ENCODE measurements at places on chromosomes 16 and 17. TPM values are rescaled to one million over a fixed set of nuclear protein-coding genes. Genes with fewer than 3 reads are reported as not detected.

DNA sequence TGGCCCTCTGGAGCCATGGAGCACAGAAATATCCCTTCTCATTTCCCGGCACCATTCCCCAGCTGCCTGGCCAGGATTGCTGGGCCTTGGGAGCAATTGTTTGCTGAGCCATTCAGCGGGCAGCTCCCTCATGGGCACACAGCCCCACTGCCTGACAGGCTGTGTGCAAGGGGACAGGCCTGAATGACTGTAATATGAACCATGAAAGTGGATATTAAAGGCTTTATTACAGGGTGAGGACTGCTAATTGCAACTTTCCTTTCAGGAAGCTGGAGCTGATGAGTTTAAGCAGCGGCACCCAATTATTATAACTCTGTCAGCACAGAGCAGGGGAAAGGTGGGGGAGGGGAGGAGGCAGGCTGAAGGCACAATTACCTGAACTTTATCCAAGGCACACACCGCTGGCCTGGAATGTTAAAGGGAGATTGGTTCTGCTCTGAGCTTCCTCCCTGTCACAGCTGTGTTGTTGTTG is 159.8 kb upstream of the SDK2 start:
- no peak for DNase-seq

- no peak for DNase-seq
These were observed 131.5 kb upstream of the RCVRN start for GRCh38 chr17:10036511-10037061.

ZNF469 gene
- 0.30 TPM for polyA plus RNA-seq

GRCh38 chr17:50699410-50699809 is 8.3 kb downstream of the ANKRD40 start:
- DNase-seq = no peak

DNA sequence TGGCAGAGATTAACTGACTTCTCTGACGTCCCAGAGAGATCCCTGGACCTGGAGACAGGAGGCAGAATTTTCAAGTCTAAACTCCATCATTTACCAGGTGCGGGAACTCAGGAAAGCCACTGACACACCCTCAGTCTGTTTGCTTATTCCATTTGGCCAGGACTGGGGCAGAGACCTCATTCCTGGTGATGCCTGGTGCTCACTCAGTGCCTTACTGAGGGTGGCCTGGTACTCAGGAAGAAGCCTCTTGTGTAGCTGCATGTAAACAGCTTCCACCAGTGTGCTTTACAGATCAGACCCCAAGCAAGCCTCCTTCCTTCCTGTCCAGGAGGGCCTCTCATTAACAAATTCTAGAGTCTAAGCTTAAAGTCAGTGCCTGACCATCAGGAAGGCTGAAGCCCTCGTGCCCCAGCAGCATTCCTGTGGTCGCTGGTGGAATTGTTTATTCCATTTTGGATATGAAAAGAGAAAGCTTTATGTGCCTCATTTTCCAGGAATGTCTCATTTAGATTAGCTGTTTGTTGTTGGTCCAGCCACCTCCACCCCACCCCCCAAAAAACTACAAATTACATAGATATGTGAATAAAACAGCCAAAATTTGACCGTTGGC is 236.1 kb upstream of the CDH5 start:
- DNase-seq = no peak

- DNase-seq = no peak
These were observed 24.6 kb upstream of the LRRC75A start for GRCh38 chr17:16516594-16517051.

SLC4A1 gene
- 0.09 TPM for polyA plus RNA-seq

DNA sequence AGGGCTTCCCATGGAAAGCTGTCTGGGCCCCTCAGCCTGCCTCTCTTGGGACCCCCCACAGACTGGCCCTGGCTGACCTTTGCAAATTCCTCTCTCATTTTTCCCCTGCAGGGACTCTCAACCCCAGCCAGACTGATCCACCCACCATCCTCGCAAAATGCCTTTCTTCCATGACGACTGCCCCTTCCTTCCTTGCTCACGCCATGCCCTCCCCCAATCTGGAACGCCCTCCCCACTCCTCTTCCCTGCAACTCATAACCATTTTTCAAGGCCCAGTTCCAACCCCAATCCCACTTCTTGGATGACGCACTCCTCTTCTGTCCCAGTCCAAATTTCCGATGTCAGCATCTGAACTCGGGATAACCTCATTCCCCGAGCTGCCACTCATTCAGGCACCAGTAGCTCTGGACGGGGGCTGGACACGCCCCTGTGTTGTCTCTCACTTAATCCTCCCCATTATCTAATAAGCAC is 1.3 kb upstream of the DNAI2 start:
- DNase-seq = no peak

DNA sequence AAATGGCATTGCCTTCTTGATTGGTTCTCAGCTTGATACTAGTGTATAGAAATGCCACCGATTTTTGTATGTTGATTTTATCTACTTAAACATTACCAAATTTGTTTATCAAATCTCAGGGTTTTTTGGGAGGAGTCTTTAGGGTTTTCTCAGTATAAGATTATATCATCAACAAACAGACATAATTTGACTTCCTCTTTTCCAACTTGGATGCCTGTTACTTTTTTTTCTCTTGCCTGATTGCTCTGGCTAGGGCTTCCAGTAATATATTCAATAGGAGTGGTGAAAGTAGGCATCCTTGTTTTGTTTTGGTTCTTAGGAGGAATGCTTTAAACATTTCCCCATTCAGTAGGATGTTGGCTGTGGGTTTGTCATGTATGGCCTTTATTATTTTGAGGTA is 29.1 kb downstream of the EFCAB13 start:
- DNase-seq = no peak

GRCh38 chr17:74361230-74362068 is at the start of gene BTBD17:
TSS of gene BTBD17 (minus strand) at chr17:74361868. CDS start at chr17:74361819, 49 bp downstream.
- no peak for DNase-seq

ABCC6 gene
- 1.6 TPM for polyA plus RNA-seq

DNA sequence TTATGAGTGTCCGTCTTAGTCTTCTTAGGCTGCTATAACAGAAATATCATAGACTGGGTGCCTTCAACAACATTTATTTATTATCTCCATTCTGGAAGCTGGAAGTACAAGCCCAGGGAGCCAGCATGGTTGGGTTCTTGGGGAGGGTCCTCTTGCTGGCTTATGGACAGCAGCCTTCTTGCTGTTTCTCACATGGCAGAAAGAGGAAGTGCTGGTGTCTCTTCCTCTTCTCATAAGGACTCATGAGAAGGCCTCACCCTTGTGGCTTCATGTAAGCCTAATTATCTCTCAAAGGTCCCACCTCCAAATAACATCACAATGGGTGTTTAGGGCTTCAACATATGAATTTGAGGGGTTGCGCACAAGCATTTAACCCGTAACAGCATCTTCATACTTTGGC is 207.0 kb upstream of the COX10 start:
- DNase-seq = no peak

- no peak for DNase-seq
These were observed 32.8 kb downstream of the HSD17B2 start for GRCh38 chr16:82067804-82068325.

DNA sequence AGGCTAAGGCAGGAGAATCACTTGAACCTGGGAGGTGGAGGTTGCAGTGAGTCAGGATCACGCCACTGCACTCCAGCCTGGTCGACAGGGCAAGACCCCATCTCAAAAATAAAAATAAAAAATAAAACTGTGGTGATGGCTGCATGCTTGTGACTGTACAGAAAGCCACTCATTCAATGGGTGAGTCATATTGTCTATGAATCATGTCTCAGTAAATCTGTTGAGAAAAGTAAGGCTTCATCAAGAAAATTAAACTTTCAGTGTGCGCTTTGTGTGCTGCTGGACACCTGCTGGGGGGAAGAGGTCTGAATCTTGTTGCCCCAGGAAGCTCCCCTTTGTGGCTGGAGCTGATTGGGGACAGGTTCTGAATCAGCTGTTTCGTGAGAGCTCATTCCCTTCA is 11.3 kb downstream of the NUBP1 start:
- DNase-seq = no peak

- DNase-seq = no peak
These were observed 32.1 kb downstream of the SPACA3 start for GRCh38 chr17:33023790-33024189.

GRCh38 chr16:23608194-23608593 is 12.1 kb upstream of the NDUFAB1 start:
- DNase-seq = no peak

DPEP2 gene
- not detected for polyA plus RNA-seq

KRTAP4-4 gene
- polyA plus RNA-seq = not detected

PIK3R5 gene
- 2.7 TPM for polyA plus RNA-seq

DNA sequence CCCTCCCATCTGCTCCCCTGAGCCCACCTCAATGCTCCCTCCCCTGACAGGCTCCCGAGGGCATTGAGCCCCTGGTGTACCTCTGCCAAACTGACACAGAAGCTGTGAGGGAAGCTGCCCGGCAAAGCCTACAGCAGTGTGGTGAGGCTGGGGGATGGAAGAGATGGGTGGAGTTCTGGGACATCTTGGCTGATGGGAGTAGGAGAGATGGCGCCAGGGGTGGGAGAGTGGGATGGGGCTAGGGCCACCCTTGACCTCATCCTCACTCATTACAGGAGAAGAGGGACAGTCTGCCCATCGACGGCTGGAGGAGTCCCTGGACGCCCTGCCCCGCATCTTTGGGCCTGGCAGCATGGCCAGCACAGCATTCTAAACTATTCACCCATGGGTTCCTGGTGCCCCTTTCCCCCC is 16.2 kb upstream of the CTCF start:
- no peak for DNase-seq

MGRN1 gene
- polyA plus RNA-seq = 15.0 TPM

DNA sequence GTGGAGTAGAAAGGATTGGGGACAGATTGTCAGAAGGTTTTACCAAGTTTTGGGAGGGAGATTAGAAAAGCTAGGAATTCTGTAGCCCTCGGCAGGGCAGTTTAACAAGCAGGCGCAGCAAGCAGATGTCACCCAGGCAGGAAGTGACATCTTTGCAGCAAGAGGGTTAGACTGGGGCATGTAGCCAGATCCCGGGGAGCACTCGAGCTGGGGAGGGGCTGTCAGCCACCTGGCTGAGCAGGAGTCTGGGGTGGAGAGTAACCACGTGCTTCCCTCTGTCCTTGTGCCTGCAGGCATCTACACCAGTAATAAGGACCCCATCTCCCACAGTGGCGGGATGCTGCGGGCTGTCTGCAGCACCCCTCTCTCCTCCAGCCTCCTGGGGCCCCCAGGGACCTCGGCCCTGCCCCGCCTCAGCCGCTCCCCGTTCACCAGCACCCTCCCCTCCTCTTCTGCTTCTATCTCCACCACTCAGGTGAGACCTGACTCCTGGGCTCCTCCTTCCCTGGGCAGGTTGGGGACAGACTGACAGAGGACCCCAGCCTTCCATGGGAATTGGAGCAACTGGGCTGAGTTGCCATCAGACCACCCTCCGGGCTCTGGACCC is 12.2 kb downstream of the MLLT6 start:
- DNase-seq = no peak

NPW gene
- 4.0 TPM for polyA plus RNA-seq

DNA sequence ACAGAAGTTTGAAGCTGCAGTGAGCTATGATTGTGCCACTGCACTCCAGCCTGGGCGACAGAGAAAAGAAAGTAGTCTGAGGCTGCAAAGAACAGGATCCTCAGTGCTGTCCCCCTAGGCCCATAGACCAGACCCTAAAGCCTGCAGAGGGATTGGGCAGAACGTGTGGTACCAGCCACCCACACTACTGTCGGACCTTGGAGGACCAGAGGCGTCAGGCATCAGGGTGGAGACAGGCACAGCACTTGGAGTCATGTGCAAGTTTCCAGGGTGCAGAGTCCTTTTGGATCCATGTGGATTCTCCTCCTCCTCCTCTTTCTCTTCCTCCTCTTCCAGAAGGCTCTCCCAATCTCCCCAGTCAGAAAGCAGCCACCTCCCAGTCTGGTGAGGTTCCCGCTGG is 2.2 kb downstream of the SDR42E2 start:
- no peak for DNase-seq

DNA sequence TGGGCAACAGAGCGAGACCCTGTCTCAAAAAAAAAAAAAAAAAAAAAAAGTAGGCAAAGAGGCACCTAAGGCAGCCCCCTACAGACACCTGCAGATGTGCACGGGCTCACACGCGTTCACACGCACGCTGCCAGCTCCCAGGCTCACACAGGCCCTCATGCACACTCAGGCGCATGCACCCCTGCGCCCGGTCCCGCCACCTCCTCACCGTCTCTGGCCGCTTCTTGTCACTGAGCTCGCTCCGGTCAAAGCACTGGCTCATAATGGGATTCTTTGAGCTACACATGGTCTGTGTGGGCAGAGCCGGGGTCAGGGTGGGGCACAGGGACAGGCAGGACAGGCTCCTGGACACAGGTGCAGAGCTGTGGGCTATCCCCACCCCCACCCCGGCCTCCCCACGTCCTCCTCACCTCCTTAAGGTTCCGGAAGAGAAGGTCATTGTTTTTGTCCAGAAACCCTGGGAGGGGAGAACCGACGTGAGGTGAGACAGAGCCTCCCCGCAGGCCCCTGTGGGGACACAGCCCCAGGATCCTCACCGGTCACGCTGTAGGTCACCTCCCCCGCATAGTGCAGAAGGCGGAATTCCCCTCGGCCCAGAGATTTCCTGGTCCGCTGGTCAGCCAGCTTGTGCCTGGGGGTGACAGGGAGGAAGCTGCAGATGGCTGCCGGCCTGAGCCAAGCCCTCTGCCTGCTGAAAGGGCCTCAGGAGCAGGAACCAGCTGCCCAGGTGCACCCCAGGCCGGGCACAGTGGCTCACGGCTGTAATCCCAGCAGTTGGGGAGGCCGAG is 17.9 kb downstream of the MYO1C start:
- DNase-seq = no peak

DNA sequence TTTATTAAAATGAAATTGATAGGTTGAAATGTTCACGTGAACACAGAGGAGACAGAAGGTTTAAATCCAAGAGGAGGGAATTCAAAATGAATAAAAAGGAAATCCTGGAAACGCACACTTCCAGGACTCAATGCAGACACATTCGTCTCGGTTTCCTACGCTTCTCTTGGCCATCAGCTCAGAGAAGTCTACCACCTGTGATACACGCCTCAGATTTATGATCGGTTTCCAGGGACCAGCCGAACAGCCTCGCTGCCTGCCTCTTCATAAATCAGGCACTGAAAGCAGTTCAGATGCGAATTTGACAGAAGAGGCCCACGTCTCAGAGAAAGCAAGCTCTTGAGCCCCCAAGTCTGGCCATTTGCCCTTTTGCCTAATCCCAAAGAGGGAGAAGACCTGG is 125.5 kb upstream of the IRX3 start:
- no peak for DNase-seq

- DNase-seq = no peak
These were observed 32.1 kb downstream of the IST1 start for GRCh38 chr16:71927383-71927782.

TP53TG3C gene
- polyA plus RNA-seq = not detected

All from H1 (cell line).